ENCODE measurements at places on chromosomes 3 and 15.

DNA sequence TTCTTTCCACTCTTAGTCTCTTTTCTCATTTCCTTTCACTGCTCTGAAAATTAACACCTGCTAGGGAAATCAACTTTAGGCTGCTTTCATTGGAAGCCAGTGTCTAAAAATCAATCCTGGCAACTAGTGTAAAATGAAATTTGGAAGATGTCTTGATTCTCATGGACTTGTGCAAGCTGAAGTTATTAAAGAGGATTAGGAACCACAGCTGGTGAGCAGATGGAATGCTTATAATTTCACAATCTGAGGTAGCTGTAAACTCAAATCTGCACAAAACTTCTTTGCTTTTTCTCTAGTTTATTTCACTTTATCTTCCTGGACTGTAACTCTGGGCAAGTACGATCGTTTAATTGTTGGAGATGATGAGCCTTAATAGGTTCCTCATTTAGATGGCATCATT lies 175.6 kb downstream of the GHSR start:
- DNase-seq: no peak
- no peaks in the 10 kb centered on the region for H3K36me3 ChIP-seq
- H3K4me3 ChIP-seq: no peak overlapping the region
- no peaks in the 10 kb centered on the region for H3K27me3 ChIP-seq
- no peaks in the 10 kb centered on the region for H3K4me1 ChIP-seq

DNA sequence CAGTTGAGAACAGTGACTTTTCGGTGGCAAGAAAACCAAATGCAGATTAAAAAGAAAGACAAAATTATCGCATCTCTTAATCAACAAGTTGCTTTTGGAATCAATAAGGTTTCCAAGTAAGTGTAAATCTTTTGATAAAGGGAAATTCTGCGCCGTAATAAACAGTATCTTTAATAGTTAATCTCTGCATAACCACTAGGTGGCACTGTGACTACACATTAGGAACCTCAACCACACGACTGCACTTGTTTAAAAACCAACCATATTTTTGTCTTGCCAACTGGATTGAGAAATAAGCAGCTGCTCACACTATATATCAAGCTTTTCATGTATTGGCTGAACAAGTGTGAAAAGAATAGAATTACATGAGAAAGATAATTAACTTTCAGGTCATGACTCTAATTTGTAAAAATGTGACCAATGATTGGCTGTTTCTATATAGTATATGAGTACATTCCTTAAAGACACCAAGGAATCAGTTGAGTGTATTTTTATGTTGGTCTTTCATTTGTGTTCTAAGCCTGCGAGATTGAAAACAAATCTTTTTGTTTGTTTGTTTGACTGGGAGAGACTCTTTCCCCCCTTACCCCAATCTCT lies 72.7 kb downstream of the DZIP3 start:
- no peaks in the 10 kb centered on the region for H3K27me3 ChIP-seq
- no peak overlapping the region for H3K27ac ChIP-seq
- no peaks in the 10 kb centered on the region for H3K4me1 ChIP-seq
- peak; percentile 38 for DNase-seq
- H3K4me3 ChIP-seq: no peak overlapping the region
- H3K36me3 ChIP-seq: no peaks in the 10 kb centered on the region

DNA sequence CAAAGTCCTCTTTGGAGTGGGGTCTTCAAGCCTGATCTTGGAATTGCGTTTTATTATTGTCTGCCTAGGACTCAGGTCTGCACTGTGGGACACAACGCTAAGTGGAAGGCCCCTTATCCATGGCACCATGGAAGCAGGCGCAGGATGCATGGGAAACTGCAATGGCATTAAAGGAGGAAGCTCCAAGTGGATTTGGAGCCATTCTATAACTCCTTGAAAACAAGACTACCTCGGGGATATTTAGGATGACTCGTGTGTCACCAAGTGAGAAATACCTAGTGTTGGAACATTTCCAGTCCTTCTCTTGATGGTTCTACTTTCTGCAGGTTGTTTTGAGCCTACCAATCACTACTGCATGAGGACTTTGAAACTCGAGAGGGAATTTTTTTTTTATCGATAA lies 126.6 kb upstream of the ZBED2 start:
- peaks cover 9% of the 10 kb centered on the region for H3K36me3 ChIP-seq
- H3K27me3 ChIP-seq: no peaks in the 10 kb centered on the region
- DNase-seq: no peak
- no peak overlapping the region for H3K4me3 ChIP-seq

DNA sequence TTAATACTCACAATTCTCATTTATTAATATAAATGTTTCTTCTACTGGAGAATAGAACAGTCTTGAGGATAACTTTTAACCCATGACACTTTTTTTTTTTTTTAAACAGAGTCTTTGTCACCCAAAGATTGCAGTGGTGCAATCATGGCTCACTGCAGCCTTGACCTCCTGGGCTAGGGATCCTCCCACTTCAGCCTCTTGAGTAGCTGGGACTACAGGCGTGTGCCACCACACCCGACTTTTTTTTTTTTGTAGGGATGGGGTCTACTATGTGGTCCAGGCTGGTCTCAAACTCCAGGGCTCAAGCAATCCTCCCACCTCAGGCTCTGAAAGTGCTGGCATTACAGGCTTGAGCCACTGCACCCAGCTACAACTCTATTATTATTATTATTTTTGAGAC lies 34.5 kb downstream of the PIK3CB start:
- no peaks in the 10 kb centered on the region for H3K4me1 ChIP-seq
- DNase-seq: no peak
- H3K27ac ChIP-seq: no peak overlapping the region
- H3K36me3 ChIP-seq: no peaks in the 10 kb centered on the region

DNA sequence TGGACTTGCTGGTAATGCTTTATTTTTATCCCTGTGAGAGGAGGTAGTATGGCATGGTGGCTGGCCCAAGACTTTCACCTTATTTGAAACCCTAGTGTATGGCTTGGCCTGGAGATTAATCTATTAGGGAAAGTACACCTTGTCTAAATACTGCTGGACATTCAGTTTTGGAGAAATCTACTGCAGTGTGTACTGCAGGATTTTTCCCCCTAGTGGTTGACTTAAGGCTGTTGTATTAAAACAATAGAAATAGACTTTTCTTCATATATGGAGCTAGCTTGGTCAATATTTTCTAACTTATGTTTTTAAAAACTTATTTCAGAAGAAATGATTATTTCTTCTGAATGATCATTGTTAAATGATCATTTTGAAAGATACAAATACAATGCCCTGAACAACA lies 13.9 kb upstream of the SLITRK3 start:
- H3K27me3 ChIP-seq: no peaks in the 10 kb centered on the region
- no peaks in the 10 kb centered on the region for H3K4me1 ChIP-seq
- H3K36me3 ChIP-seq: no peaks in the 10 kb centered on the region
- no peak overlapping the region for H3K27ac ChIP-seq
- DNase-seq: no peak

- no peak overlapping the region for H3K27ac ChIP-seq
- H3K36me3 ChIP-seq: no peaks in the 10 kb centered on the region
- no peaks in the 10 kb centered on the region for H3K4me1 ChIP-seq
- no peak overlapping the region for H3K4me3 ChIP-seq
- no peak for DNase-seq
Observed at GRCh38 chr15:38631119-38632075, 66.8 kb upstream of the RASGRP1 start.

GRCh38 chr3:165259541-165260193 lies 63.5 kb upstream of the SLITRK3 start:
- H3K36me3 ChIP-seq: no peaks in the 10 kb centered on the region
- no peak overlapping the region for H3K4me3 ChIP-seq

- DNase-seq: no peak
- no peaks in the 10 kb centered on the region for H3K4me1 ChIP-seq
Observed at GRCh38 chr15:101045835-101046691, 126.9 kb downstream of the LRRK1 start.

DNA sequence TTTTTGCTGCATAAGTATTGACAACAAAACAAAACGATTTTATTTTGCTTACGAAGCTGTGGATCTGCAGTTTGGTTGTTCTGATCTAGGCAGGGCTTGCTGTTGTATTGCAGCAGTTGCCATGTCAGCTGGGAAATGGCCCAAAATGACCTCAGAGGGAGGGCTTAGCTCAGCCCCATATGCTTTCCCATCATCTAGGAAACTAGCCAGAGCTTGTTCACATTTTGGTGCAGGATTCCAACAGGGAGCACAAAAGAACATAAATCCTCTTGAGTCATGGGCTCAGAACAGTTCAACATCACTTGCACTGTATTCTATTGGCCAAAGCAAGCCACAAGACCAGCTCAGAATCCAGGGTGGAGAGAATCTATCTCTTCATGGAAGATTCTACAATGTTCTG lies 42.2 kb upstream of the ROBO2 start:
- no peak for DNase-seq
- H3K4me1 ChIP-seq: no peaks in the 10 kb centered on the region
- no peak overlapping the region for H3K27ac ChIP-seq
- no peaks in the 10 kb centered on the region for H3K36me3 ChIP-seq
- H3K27me3 ChIP-seq: no peaks in the 10 kb centered on the region

DNA sequence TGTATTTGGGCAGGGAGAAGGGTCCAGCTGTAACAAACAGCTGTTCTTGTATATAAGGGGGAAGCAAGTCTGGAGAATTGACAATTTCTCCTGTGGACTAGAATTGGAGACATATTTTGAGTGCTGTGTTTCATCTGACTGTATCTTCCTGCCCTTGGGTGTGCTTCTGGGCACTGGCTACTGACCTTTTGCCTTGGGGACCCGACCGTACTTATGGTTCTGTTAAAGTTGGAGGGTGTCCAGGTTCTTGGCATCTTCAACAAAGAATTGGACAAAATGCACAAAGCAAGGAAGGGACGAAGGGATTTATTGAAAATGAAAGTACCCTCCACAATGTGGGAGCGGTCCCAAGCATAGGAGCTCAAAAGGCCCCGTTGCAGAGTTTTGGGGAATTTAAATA lies 31.0 kb downstream of the MAP2K1 start:
- peaks cover 7% of the 10 kb centered on the region for H3K4me1 ChIP-seq
- no peak overlapping the region for H3K27ac ChIP-seq
- no peaks in the 10 kb centered on the region for H3K36me3 ChIP-seq
- H3K4me3 ChIP-seq: no peak overlapping the region
- DNase-seq: no peak

Measured in effector memory CD4-positive, alpha-beta T cell (primary cell).